Upper lobe of right lung (tissue), 1 donor: ENCODE measurements at places on chromosomes 16 and 17. TPM values are rescaled to one million over a fixed set of nuclear protein-coding genes. Genes with fewer than 3 reads are reported as not detected.

DNA sequence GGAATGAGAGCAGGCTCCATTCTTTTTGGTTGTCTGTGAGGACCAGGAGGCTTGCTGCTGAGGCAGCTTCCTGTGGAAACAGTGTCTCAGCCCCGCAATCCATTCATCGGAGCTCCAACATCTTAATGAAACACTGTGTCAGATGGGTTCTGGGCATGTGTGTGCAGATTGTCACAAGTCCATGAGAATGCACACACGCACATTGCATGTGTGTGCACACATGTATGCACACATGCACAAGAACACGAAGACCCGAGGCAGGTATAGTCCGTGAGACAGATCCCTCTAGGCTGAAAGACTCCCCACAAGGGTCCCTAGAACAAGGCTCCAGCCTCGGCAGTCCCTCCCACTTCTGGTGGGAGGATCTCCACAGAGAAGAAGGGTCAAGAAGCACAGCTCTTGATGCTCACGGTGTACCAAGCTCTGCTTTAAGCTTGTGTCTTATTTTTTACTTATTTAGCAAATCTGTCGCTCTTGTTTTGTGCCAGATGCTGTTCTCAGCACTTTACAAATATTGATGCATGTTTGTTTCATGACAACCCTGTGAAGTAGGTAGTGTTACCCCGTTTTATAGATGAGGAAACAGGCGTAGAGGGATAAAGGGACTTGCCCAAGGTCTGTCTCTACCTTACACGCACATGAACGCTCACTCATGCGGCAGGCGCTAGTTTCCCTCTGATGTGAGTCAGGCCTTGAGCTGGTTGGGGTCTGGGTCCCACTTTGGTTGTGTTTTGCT is 213.1 kb downstream of the SEC14L1 start:
- H3K27ac ChIP-seq: peak overlapping the region; percentile 24
- no peaks in the 10 kb centered on the region for H3K27me3 ChIP-seq
- peaks cover 17% of the 10 kb centered on the region for H3K4me1 ChIP-seq
- no peak for DNase-seq

GRCh38 chr16:26981266-26981938 is 85.3 kb upstream of the C16orf82 start:
- DNase-seq: no peak
- H3K27me3 ChIP-seq: no peaks in the 10 kb centered on the region
- no peak overlapping the region for H3K4me3 ChIP-seq

- no peak overlapping the region for H3K27ac ChIP-seq
- DNase-seq: no peak
- H3K4me3 ChIP-seq: no peak overlapping the region
- no peaks in the 10 kb centered on the region for H3K4me1 ChIP-seq
- H3K27me3 ChIP-seq: no peaks in the 10 kb centered on the region
- H3K36me3 ChIP-seq: no peaks in the 10 kb centered on the region
Observed at GRCh38 chr16:49545741-49546448, 172.3 kb downstream of the C16orf78 start.

- H3K4me3 ChIP-seq: no peak overlapping the region
- DNase-seq: no peak
- H3K27ac ChIP-seq: no peak overlapping the region
- H3K4me1 ChIP-seq: peaks cover 30% of the 10 kb centered on the region
- no peaks in the 10 kb centered on the region for H3K36me3 ChIP-seq
Observed at GRCh38 chr16:67187175-67187890, 2.6 kb downstream of the EXOC3L1 start.

DNA sequence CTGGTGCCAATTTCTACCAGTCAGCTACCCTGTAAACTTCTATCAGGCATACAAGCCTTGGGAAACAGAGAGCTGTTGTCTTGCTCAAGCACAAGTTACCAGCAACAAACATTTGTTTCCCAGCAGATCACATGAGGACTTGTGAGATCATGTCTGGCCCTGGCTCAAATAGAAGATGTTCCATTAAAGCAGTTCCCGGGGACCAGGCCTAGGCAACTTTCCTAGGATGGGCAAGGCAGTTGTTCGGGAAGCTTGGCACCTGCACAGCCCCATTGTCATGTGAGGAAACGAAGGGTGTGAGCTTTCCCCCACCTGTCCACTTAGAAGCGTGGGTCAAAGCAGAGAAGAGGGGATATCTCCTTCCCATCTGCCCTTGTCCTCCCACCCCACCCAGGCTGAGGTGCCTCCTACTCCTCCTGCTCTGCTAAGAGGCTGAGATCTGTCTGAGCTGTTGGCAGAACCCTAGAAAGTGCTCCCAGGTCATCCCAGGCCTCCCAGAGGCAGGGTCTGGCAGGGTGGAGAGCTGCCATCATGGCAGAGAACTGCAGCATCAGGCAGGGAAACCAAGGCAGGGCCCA is 11.2 kb upstream of the SLC47A2 start:
- H3K36me3 ChIP-seq: no peaks in the 10 kb centered on the region
- no peak for DNase-seq
- H3K27me3 ChIP-seq: no peaks in the 10 kb centered on the region
- no peak overlapping the region for H3K4me3 ChIP-seq
- H3K27ac ChIP-seq: peak overlapping the region; percentile 89

The FAM171A2 gene
- total RNA-seq: 1.8 TPM

- H3K36me3 ChIP-seq: no peaks in the 10 kb centered on the region
- no peaks in the 10 kb centered on the region for H3K4me1 ChIP-seq
- no peak overlapping the region for H3K4me3 ChIP-seq
- H3K27ac ChIP-seq: no peak overlapping the region
- no peak for DNase-seq
- H3K27me3 ChIP-seq: no peaks in the 10 kb centered on the region
Observed at GRCh38 chr17:66387392-66387981, 85.1 kb downstream of the PRKCA start.

The HSD11B2 gene
- 2.2 TPM for total RNA-seq
